ENCODE measurements at places on chromosomes 2 and 18.

- DNase-seq: no peak
These were observed 68.9 kb upstream of the RMDN2 start for GRCh38 chr2:37856101-37856751.

GRCh38 chr2:218289639-218290315, 2.5 kb downstream of the TMBIM1 start:
- DNase-seq: no peak

- peak; percentile 57 for DNase-seq
These were observed 225.4 kb upstream of the FBXO11 start for GRCh38 chr2:48131539-48132270.

DNA sequence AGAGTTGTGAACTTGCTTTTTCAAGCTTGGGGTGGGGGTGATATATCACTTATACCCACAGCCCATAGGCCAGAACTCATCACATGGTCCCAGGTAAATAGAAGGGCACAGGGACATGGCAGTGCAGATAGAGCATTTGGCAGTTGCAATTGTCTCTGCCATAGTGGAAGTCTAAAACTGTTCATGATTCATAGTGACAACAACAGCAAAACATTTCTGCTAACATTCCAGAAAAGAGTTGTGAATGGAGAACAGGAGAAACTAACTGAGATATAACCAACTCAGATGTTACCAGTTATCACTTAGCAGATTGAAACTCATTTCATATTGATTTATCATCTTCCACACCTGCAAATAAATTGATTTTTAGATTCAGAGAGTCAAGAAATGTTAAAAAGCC, 278.6 kb upstream of the KYNU start:
- no peak for DNase-seq

- no peak for DNase-seq
These were observed 27.4 kb downstream of the NEMP2 start for GRCh38 chr2:190507135-190507534.

GRCh38 chr2:177400337-177400923, 7.9 kb downstream of the AGPS start:
- DNase-seq: no peak

DNA sequence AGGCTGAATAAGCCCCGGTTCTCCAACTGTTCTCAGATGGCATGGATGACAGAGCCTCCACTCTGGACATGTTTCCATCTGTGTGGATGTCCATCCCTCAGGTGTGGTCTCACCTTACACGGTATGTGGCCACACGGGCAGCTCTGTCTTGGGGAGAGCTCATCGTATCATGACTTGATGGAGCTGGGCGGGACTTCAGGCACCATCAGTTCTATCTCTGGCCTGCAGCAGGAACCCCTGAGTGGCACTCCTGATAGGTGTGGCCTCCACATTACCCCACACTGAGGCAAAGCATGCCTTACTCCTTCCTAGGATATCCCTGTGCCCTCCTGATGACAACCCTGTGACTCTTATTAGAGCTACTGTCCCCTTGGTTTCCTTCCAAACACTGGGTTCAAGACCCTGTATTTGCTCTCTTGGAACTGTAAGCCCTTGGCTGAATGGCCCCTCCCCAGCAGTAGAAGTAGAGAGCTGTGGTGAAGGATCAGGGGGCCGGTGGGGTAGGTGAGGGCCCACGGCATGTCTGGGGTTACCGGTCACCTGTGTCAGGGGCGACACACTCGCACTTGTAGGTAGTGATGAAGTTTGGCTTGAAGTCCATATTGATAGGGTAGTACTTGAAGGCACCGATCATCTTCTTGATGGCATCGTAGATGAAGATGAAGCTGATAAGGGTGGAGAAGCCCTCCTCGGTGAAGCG, 48.2 kb downstream of the MTHFD2 start:
- DNase-seq: no peak

- no peak for DNase-seq
These were observed 39.8 kb downstream of the ADCYAP1 start for GRCh38 chr18:944440-944839.
